ENCODE measurements at places on chromosomes 2 and 18. TPM values are rescaled to one million over a fixed set of nuclear protein-coding genes. Genes with fewer than 3 reads are reported as not detected.
A peak's percentile ranks its signal among the peaks of the same experiment; 100 is the strongest.

- no peaks in the 10 kb centered on the region for H3K36me3 ChIP-seq
- no peaks in the 10 kb centered on the region for H3K27me3 ChIP-seq
- peak overlapping the region; percentile 97 for H3K27ac ChIP-seq
- H3K4me1 ChIP-seq: peaks cover 22% of the 10 kb centered on the region
Measured at GRCh38 chr18:62717925-62718800, 2.8 kb downstream of the PHLPP1 start.

DNA sequence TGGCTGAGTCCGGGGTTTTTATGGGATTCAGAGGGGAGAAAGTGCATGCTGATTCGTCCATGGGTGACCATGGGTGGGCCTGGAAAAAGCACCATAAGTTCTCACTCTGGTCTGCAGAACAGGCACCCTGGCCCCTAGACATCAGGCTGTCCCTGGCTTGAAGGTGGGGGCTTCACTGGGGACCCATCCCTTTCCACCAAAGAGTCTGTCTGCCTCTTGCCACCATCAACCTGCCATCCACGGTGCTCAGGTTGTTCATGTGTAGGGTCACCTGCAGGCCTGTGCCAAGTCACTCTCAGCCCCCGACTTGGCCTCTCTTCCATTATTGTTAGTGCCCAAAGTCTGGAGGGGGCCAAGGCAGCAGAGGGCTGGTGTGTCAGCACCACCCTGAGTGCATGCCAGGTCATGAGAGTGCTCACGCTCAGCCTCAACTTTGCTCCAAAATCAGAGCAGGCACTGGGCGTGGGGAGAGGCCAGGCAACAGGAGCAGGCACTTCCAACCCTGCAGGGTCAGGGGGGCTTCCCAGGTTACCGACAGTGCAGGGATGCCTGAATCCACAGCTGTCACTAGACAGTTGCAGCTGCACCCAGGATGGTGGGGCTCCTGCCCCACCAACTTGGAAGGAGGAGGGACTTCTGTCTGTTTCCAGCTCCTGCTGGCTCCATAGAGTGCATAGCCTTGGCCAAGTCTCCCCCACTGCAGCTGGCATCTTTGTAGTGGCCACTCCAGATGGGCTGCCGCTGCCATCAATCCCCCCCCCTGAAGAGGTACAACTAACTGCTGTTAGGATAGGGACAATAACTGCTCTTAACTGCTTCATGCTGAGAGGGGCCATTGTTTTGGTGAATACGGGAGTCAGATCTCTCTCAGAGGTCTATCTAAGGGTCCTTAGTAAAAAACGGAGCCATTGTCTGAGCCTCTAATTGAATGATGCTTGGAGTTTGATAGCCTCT, 209.3 kb downstream of the AKAIN1 start:
- no peak overlapping the region for H3K27ac ChIP-seq
- H3K4me3 ChIP-seq: no peak overlapping the region
- DNase-seq: no peak
- H3K4me1 ChIP-seq: no peaks in the 10 kb centered on the region

The SERPINB12 gene
- total RNA-seq: not detected

DNA sequence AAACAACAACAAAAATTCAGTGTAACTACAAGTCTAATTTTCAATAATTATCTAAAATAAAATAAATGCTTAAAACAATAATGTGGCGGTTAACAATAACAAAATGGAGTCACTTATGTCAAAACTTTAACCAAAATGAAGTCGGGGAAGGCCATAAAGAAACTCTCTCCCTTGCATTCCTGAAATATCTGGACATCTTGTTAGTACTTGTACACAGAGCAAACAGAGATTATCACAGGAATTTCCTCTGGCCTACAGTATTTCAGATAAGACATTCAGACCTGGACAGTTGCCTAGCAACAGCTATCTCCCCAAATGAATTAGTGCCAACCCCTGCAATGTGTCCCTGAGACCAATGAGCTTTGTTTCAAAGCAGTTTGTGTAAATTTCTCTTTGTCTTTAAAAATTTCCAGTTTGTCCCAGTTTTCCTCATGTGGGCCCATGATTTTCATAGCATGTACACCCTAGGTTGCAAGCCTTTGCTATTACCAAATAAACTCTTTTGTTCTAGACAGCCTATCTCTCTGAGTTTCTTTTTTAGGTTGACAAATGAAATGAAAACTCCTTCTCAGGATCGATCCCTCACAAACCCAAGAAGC, 68.6 kb downstream of the EXOC6B start:
- no peak overlapping the region for H3K27ac ChIP-seq
- no peak overlapping the region for H3K4me3 ChIP-seq
- H3K27me3 ChIP-seq: no peaks in the 10 kb centered on the region

The PTPRN gene
- total RNA-seq: 2.1 TPM

DNA sequence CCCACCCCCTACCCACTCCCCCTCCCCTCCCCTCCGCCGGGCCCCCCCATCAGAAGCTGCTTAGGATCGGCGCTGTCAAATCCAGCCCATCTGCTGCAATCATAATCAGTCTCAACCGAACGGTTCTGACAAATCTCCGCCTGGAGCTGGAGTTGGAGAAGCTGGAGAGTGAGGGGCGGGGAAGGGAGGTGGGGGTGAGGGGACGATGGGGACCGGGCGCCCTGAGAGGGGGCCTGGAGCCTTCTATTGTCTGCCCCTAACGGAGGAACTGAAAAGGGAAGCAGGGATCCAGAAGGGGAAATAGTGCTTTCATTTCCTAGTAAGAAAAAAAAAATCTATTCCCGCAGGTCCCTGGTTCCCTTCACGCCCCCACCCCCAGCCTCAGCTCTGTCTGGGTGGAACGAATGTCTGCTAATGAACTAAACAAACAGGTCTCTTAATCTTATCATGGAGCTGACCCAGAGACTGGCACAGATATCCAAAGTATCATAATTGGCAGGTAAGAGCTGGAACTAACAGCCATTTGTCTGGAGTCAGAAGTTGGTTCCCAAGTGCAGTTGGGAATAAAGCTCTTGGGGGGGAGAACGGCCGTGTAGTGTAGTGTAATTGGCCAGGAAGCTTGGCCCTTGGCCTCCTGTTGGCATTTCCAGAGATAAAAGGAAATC, 301.2 kb downstream of the NCKAP5 start:
- H3K4me3 ChIP-seq: peak overlapping the region; percentile 37
- H3K4me1 ChIP-seq: peaks cover 12% of the 10 kb centered on the region
- H3K36me3 ChIP-seq: no peaks in the 10 kb centered on the region

The TWIST2 gene
- total RNA-seq: 6.7 TPM

The TMEM198 gene
- not detected for total RNA-seq

- no peaks in the 10 kb centered on the region for H3K36me3 ChIP-seq
- no peak overlapping the region for H3K4me3 ChIP-seq
- H3K27ac ChIP-seq: no peak overlapping the region
- DNase-seq: no peak
Measured at GRCh38 chr2:159082119-159082518, 113.7 kb downstream of the TANC1 start.

DNA sequence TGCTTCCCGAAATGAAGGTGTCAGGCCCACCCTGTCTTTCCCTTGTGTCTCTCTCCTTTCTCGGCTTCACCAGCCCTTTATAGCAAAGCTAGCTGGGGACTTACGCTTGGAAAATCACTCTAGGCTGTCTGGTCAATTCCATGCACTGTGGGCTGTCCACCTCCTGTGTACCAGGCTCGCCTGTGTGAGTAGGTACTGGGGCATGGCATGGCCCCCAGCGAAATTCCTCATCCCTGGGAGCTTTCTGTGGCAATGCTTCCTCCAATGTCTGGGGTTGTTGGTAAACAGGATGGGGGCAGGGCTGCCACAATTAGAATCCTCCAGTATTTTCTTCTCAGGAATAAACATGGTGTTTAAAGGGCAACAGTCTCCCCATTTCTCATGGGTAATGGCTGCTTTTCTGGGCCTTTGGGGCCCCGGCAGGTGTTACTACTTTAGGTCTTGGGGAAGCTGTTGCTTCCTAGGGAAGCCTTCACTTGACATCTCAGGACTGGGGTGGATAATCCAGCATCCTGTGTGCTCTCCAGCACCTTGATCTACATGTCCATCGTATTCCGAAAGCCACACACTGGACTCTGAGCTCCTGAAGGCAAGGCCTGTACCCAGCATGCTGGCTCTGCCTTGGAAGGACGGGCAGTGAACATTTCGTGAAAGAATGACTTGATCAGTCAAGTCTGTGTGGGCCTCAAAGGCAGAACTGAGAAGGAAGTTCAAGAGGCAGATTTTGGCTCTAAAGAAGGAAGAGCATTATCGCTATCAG, 21.1 kb downstream of the RHOB start:
- no peak overlapping the region for H3K4me3 ChIP-seq
- H3K4me1 ChIP-seq: no peaks in the 10 kb centered on the region
- DNase-seq: no peak
- H3K36me3 ChIP-seq: no peaks in the 10 kb centered on the region

- no peak for DNase-seq
- no peaks in the 10 kb centered on the region for H3K36me3 ChIP-seq
- H3K4me1 ChIP-seq: peaks cover 11% of the 10 kb centered on the region
- H3K27ac ChIP-seq: no peak overlapping the region
- no peaks in the 10 kb centered on the region for H3K27me3 ChIP-seq
- no peak overlapping the region for H3K4me3 ChIP-seq
Measured at GRCh38 chr2:158489366-158490112, 32.8 kb downstream of the PKP4 start.

The PRSS56 gene
- not detected for total RNA-seq

The AGXT gene
- not detected for total RNA-seq

GRCh38 chr2:38315707-38316333, 61.3 kb downstream of the ATL2 start:
- no peaks in the 10 kb centered on the region for H3K27me3 ChIP-seq
- H3K4me1 ChIP-seq: no peaks in the 10 kb centered on the region
- no peak for DNase-seq

DNA sequence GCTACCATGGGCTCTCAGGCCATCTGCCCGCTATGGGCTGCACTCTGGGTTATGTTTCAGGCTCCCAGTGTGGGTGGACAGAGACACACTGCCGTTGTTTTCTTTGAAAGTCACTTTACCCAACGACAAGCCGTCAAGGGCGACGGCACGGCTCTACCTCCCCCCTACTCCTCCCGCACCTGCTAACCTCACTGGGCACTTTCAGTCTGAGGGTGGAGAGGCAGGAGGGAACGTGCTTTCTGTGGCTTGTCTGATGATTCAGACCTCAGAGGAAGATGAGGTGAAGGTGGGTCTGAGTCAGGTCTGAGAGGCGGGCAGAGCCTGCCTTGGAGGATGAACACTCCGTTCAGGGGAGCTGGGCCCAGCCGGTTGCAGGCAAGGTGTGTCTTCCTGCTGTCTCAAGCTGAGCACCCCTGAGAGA, 147.6 kb upstream of the HDAC4 start:
- no peak for DNase-seq
- H3K27me3 ChIP-seq: no peaks in the 10 kb centered on the region
- H3K4me1 ChIP-seq: no peaks in the 10 kb centered on the region
- no peak overlapping the region for H3K27ac ChIP-seq
- no peak overlapping the region for H3K4me3 ChIP-seq

DNA sequence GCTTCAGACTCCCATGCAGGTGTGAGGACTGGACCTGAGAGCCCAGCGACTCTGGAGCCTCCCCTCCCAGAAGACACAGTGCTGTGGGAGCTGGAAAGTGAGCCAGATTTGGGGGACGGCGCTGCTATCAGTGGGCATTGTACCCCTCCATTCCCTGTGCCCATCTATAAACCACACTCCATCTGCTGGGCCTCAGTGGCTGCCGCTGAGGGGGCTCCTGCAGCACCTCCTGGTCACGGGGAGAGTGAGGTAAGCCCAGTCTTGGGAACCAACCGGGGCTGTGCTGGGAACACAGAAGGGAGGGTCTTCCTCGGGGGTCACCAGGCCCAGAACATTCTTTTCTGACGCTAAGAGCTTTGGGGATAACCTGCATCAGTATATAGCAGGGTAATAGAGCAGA, 9.5 kb downstream of the PSD4 start:
- no peak for DNase-seq
- no peak overlapping the region for H3K27ac ChIP-seq
- no peaks in the 10 kb centered on the region for H3K4me1 ChIP-seq
- H3K27me3 ChIP-seq: no peaks in the 10 kb centered on the region

DNA sequence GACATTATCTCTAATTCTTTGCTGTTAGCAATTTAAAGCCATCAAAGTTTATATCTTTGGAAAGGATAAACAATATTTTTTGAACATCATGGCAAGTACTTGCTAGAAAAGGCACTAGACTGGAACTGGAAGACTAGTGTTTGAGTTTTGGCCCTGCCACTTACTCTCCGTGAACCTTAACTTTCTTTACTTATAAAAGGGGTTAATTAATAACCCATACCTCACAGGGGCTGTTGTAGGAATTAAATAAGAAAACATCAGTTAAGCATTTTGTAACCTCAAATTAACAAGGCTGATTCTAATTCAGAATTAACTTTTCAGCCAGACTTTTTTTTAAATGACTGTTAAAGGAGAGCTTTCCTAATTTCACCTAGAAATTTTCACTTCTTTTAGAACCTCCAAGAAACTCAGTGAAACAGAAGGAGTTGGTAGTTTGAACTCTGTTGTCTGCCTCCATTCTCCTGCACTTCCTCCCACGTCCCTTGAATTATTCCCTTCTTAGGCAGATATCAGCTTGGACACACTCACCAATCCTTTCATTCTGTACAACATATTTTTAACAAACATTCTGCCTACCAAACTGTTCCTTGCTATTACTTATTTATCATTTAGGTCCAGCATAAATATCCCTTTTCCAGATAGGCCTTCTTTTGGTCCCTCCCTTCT, 79.5 kb downstream of the COX7A2L start:
- H3K27ac ChIP-seq: no peak overlapping the region
- H3K27me3 ChIP-seq: no peaks in the 10 kb centered on the region
- H3K4me3 ChIP-seq: no peak overlapping the region
- H3K36me3 ChIP-seq: no peaks in the 10 kb centered on the region

DNA sequence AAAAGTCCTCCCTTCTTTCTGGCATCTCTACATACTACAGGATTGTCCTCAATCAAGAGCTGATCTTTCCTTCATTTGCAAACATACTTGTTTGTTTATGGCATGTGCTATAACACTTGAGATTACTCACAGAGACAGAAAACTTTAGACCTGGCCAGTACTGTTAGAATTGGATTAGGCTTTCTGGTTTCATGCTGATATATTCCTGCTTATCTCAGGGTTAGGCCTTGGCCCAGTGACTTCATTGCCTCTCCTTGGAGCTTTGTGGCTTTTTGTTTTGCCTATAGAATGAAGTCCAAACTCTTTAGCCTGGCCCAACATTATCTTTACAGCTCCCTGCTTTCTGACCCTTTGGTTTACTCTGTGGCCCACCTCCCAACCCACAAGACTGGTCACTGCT, 363.3 kb downstream of the ALK start:
- no peak for DNase-seq
- no peaks in the 10 kb centered on the region for H3K4me1 ChIP-seq
- no peaks in the 10 kb centered on the region for H3K27me3 ChIP-seq
- H3K27ac ChIP-seq: no peak overlapping the region
- H3K4me3 ChIP-seq: no peak overlapping the region

DNA sequence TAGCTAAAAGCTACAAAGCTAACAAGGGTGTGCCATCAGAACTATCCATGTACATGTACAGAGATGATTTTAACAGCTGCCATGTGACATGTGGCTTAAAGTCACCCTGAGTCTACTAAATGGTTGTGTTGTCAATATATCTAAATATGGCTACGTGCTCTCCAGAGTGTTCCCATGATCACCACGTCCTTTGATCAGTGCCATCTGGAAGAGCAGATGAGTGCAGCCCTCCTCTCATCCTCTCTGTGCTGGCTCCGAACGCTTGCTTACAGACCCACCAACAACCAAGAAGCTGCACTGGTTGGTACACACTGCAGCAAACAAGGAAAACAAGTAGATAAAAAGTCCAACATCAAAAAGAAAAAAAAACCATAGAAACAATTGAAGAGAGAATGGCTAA, 88.6 kb upstream of the NARS1 start:
- H3K4me1 ChIP-seq: peaks cover 20% of the 10 kb centered on the region
- no peak overlapping the region for H3K27ac ChIP-seq
- no peaks in the 10 kb centered on the region for H3K27me3 ChIP-seq
- no peak overlapping the region for H3K4me3 ChIP-seq
- no peaks in the 10 kb centered on the region for H3K36me3 ChIP-seq

The GREB1L gene
- total RNA-seq: 1.1 TPM

The IL1B gene
- total RNA-seq: 4.6 TPM
